Brain (organoid and tissue), 16 donors: ENCODE measurements at places on chromosomes 1 and 21.

GRCh38 chr1:7485826-7486225 lies 285.3 kb upstream of the VAMP3 start:
- DNase-seq = no peak

DNA sequence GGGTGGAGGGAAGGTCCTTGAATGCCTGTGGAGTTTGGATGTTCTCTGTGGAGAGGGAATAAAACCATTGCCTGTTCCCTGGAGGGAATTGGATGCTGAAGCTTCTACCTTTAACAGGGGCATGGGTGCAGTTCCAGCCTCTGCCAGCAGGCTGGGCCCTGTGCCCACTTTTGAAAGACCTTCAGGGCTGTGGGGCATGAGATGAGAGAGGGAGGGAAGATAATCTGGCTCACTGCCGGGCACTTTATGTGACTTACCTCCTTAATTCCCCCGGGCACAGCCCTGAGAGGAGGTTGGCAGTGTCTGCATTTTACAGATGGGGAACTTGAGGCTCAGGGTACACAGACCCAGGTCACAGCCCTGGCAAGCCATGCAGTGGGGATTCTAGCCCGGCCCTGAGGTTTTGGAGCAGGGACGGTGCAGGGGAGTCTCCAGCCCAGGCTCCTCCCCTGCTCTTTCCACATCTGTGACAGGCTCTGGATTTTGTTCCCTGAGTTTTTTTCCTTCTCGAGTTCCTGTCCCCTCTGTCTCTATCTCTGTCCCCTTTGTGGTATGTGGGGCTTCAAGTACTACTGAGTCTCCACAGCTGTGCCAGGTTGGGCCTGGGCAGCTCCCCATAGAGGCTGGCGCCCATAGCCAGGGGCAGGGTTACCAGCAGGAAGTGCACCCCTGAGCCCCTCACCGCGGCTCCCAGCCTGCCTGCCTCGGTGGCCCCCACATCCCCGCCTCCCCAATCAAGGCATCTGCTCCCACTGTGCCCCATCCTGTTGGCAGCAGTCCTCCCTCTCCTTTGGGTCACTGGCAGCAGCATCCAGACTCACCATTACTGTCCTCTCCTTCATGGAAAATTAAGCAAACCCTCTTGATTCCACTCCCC lies 14.0 kb upstream of the THEMIS2 start:
- DNase-seq = peak; percentile 67

DNA sequence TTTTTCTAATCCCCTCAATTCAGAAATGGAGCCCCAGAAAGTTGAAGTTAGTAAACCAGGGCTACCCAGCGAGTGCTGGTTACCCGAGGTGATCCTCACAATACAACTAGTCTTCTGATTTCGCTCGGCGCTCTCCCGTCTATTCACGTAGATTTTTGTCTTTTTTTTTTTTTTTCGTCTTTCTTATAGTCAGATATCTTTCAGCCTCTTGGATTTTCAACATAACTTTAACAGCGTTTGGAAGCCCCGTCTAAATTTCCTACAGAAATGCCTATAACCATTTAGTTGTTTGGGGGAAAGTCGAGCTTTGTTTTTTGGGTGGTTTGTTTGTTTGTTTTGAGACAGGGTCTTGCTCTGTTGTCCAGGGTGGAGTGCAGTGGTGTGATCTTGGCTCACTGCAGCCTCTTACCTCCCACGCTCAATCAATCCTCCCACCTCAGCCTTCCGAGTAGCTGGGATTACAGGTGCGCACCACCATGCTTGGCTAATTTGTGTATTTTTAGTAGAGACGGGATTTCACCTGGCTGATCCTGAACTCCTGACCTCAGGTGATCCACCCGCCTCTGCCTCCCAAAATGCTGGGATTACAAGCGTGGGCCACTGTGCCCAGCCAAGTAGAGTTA lies 818 bp upstream of the TMEM50B start:
- no peak for DNase-seq

- no peak for DNase-seq
These were observed 84.4 kb upstream of the JAK1 start for GRCh38 chr1:65050735-65051134.

- DNase-seq = peak; percentile 79
These were observed 14.7 kb downstream of the JUN start for GRCh38 chr1:58768971-58769808.

DNA sequence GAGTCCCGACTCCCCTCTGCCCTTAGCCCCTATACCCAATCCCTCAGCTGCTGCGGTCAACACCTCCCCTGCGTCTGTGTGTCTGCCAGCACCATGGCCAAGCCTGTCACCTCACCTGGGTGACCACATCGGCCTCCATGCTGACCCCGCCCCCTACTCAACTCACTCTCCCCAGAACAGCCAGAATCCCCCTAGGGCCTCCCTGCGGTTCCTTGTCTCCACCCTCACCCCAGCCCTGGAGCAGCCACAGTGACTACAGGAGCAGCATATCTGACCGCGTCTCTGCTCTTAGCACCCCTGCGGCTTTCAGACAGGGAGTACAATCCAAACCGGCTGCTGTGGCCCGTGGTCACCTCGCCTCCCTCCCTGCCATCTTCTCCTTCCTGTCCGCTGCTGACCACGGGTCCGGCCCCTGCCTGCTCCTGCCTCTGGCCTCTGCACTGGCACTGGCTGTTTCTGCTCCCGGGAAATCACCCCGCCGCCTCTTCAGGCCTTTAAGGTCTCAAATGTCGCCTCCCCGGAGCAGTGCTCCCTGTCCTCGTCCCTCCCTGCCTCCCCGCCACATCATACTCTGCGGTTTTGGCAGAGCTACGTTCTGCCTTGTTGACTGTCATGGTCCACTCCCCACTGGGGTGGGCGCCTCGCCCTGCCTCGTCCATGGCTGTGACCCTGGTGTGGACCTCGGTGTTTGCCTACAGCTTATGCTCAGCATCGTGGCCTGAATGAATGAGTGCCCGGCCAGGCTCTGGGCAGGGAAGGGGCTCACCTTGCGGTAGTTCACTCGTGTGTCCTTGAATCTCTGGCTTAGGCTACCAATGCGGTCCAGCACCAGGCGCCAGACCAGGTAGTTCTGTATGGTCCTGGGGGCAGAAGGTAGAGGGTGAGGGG lies 11.1 kb downstream of the PRXL2B start:
- DNase-seq = no peak

GRCh38 chr1:224399887-224400286 lies 34.7 kb downstream of the WDR26 start:
- DNase-seq = no peak

GRCh38 chr1:116537898-116538297 lies 32.9 kb downstream of the CD58 start:
- DNase-seq = no peak

- DNase-seq = no peak
These were observed 313.0 kb downstream of the PLPP3 start for GRCh38 chr1:56266359-56266758.

DNA sequence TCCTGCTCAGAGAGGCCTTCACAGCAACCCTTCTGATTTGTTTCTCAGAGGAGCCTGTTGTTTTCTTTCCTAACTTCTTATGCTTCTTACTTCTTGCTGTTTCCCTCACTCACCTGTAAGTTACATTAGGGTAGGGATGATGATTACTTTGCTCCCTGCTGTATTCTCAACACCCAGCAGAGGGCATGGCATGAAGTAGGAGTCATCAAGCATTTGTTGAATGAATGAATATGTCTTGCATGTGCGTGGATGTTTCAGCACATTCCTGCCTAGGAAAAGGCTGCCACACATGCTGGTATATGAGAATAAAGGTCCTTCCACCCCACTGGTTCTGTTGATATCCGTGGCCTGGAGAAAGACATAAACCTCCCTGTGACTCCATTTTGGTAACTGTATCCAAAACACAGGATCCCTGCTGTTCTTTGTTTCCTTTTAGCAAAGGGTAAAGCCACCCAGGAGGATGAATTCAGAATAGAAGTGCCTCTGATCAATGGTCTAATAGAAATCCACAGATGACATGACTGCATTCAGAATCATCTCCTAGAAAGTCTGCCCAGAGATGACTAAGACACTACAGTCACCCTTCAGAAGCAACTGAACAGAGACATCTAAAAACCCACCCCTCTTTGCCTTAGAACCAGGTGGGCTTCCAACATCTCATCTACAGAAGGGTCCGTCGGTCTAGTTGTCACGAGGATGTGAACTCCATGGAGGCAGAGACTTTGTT lies 168.8 kb downstream of the ZSCAN20 start:
- peak; percentile 64 for DNase-seq

DNA sequence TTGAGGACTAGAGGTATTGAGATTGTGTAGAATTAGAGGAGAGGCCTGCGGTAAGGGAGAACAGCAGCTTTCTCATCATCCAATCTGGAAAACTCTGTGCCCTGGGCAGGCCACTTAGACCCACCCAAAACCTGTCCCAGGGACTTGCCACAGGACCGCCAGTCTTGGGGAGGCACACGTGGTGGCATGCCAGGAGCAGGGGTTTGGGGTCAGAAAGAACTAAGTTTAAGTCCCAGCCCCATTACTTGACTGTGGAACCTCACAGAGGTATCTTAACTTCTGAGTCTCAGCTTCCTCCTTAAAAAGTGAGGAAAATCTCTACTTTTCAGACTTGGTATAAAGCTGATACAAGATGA lies 356.6 kb downstream of the HHAT start:
- DNase-seq = no peak

- DNase-seq = no peak
These were observed 43.1 kb downstream of the PBX1 start for GRCh38 chr1:164602101-164602422.

GRCh38 chr1:155983191-155984024 lies 5.1 kb upstream of the ARHGEF2 start:
- no peak for DNase-seq

DNA sequence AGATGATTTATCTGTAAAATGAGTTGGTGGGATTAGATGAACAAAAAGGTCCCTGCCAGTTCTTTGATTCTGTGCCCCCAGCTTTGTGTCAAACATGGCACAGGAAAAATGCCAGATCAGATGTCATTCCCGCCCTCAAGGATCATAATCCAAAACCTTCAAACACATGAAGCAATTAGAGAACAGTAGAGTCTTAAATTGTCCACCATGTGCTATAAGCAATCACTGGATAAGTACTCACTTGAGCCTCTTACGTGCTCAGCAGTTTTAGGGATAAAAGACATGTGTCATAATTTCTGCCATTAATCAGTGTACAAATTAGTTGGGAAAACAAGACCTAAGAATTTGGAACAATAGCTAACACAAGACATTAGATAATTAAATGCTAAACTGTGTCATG lies 15.4 kb upstream of the KIAA0040 start:
- no peak for DNase-seq

DNA sequence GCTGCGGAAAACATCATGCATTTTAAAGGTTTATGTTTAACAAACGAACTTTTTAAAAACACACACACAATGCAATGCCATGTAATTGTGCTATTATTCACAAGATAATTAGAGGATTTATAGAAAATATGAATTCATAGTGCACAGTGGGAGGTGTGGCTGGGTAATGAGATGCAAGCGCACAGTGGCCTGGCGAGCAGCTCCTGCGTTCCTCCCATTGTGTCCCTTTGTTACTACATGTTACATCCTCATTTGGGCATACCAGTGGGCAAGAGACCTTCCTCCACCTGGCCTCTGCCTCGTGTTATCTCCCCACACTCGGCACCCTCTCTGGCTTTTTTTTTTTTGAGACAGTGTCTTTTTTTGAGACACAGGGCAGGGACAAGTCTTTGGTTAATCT lies 30.0 kb upstream of the TENT5B start:
- no peak for DNase-seq

- no peak for DNase-seq
These were observed 36.4 kb downstream of the VPS26C start for GRCh38 chr21:37230632-37231248.

- no peak for DNase-seq
These were observed 2.3 kb downstream of the HIPK1 start for GRCh38 chr1:113931451-113931851.

DNA sequence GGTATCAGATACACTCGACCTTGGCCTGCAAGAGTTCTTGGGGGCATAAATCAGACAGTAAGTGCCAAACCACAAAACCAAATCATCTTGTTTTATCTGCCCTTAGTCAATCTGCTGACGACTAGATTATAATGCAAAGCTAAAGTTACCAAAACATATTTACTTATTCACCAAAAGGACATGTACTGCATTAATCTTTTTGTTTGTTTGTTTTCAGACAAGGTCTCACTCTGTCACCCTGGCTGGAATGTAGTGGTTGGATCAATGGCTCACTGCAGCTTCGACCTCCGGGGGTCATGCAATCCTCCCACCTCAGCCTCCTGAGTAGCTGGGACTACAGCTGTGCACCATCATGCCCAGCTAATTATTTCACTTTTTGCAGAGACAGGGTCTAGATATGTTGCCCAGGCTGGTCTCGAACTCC lies 114.7 kb downstream of the APP start:
- no peak for DNase-seq

GRCh38 chr1:13749543-13750341 lies 49.8 kb downstream of the PRDM2 start:
- DNase-seq = peak; percentile 53

- DNase-seq = no peak
These were observed 18.6 kb downstream of the ABCG1 start for GRCh38 chr21:42237577-42237976.

- DNase-seq = no peak
These were observed 45.9 kb upstream of the DPH5 start for GRCh38 chr1:101071470-101071891.

- no peak for DNase-seq
These were observed 37.9 kb upstream of the RC3H1 start for GRCh38 chr1:174060090-174060489.

- no peak for DNase-seq
These were observed 77.1 kb upstream of the TNR start for GRCh38 chr1:175820456-175821025.

GRCh38 chr21:41361053-41361785 lies 608 bp upstream of the MX2 start:
- no peak for DNase-seq

- DNase-seq = no peak
These were observed 9.8 kb downstream of the PEX14 start for GRCh38 chr1:10484521-10484920.

- no peak for DNase-seq
These were observed 89.8 kb upstream of the ARHGAP29 start for GRCh38 chr1:94327001-94327690.

DNA sequence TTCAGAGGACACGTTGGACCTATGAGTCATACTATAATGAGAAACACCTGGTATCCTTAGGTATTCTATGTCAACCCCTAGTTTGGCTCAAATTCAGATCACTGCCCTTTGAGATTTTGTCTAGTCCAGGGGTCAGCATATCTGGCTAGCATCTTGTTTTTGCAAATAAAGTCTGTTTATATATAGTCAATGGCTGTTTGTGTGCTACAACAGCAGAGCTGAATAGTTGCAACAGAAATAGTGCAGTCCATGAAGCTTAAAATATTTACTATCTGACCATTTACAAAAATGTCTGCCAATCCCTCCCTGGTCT lies 48.5 kb upstream of the EDEM3 start:
- no peak for DNase-seq

GRCh38 chr1:1083416-1084371 lies 9.6 kb upstream of the RNF223 start:
- DNase-seq = no peak

GRCh38 chr1:19442154-19443096 lies 42.9 kb downstream of the CAPZB start:
- no peak for DNase-seq

- no peak for DNase-seq
These were observed 373.4 kb downstream of the USH2A start for GRCh38 chr1:216049741-216050430.
